ENCODE measurements at places on chromosomes 4 and X.
A peak's percentile ranks its signal among the peaks of the same experiment; 100 is the strongest.

DNA sequence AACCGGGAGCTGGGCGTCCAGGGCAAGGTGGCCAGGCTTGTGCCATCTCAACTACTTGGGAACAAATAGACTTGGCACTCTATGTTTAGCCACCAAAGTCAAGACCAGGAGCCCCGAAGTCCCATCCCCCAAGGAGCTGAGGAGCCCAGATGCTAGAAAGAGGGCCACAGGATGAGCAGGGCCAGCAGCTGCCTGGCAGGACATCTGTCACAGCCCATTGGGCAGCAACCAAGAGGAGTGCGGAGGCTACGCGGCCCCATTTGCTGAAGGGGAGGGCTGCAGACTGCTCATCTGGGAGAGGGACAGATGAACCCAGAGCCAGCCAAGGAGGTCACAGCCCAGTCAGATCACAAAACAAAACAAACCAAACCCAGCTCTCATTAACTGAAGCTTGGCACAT lies 22.9 kb upstream of the SOWAHD start:
- DNase-seq: no peak

DNA sequence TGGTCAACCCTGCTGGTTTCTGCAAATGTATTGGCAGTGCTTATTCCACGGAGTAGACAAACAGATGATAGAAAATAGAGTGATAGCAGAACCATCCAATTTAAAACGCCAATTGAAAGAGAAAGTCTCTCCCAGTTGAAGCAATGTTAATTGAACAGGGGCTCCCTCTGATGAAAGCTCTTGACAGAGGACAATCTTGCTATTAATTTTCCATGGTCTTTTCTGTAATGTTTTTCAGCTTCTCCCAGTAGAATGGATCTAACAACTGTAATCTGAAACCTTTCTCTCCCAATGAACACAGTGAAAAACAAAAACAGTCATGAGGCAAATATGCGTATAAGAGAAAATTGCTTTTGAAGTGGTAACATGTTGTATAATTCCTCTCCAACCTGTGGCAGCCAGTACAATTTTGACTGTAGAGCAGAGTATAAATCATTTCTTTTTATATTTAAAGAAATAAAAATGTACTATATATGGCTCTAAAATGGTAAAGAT lies 225.1 kb upstream of the GALNTL6 start:
- no peak for DNase-seq

DNA sequence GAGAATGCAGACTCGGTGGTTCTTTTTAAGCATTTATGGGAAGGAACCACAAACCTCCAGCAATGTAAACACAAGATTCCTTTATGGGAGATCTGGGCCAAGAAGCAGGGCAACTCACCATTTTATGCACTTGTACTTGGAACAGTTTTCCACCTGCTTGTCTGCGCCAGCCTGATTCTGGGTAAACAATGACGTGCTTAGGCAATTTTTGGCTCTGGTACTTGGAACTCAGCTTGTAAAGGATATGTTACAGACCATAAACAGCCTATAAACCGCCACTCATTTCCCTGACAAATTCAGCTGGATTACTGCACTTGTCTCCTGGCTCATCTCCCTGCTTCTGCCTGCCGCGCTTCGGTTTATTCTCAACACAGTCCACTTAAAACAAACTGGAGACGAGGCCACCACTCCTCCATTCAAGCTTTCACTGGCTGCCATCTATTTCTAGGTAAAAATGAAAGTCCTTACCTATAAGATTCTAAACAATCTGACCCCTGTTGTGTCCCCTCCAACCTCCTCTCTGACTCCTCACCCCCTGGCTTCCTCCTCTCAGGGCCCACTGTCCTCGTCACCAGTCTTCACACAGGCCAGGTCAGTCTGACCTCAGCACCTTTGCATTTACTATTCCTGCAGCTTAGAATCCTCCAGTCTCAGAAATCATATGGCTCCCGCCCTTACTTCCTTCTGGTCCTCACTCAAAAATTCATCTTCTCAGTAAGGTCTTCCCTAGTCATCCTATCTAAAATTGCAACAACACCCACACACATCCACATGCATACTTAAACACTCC lies 205.9 kb upstream of the GALNT7 start:
- no peak for DNase-seq

DNA sequence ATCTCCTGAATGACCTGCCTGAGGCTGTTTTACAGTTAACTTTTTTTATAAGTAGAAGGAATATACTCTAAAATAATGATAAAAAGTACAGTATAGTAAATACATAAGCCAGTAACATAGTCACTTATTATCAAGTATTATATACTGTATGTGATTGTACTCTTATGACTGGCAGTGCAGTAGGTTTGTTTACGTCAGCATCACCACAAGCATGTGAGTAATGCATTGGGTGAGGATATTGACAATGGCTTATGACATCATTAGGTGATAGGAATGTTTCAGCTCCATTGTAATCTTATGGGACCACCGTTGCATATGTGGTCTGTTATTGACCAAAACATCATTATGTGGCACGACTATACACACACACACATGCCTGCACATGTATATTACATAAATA lies 20.5 kb downstream of the NUDT9 start:
- no peak for DNase-seq

DNA sequence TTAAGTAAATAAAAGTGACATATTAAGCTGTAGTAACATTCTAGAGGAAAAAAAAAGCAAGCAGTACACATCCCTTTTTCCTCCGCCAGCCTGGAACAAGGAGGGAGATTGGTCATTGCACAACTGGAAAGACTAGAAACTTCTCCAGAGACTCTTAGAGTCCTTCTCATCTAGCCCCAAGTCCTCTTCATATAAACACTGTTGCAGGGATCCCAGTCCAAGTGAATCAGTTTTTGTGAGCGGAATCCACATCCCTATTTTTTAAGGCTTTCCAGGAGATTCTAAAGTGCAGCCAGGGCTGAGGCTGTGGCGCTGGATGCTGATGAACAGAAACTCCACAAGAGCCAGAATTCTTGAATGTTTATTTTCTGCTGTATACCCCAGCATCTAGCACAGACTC lies 23.8 kb downstream of the REELD1 start:
- no peak for DNase-seq

DNA sequence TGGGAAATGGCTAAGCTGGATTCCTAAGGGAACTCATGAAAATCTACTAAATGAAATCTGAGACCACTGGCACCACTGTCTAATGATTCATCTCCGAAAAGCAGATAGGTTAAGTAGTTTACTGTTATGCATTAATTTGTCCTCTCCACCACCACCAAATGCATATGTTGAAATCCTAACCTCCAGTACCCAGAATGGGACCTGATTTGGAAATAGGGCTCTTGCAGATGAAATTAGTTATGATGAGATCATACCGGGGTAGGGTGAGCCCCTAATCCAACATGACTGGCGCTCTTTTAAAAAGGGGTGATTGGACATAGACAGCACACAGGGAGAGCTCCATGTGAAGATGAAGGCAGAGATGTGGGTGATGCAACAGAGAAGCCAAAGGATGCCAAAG lies 124.9 kb upstream of the GUCY1A1 start:
- DNase-seq: no peak

- DNase-seq: no peak
These were observed 1.9 kb downstream of the TBL1X start for GRCh38 chrX:9466736-9467135.

- DNase-seq: no peak
These were observed 90.7 kb downstream of the NDST3 start for GRCh38 chr4:118124997-118125396.

DNA sequence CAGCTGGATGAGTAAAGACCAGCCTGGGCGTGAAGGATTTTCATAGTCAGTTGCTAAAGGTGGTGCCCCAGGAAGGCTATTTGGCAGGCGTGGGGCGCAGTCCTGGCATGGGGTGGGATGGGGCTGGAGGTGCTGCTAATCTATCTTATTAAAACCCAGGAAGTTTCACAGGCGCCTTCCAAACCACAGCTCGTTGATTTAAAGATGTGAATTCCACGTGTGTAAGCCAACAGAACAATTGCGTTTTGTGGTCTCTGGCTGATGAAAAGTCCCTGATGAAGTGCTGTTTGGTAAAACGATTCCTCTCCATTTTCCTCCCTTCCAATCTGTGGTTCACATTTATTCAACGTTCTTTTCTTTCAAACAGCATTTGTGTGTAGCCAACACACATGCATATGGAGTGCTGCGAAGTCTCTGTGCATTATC lies 105.0 kb downstream of the TBL1X start:
- DNase-seq: no peak

GRCh38 chrX:7996414-7996813 lies 69.2 kb upstream of the PNPLA4 start:
- DNase-seq: no peak

GRCh38 chrX:152881289-152881688 lies 16.6 kb upstream of the ZNF185 start:
- no peak for DNase-seq

DNA sequence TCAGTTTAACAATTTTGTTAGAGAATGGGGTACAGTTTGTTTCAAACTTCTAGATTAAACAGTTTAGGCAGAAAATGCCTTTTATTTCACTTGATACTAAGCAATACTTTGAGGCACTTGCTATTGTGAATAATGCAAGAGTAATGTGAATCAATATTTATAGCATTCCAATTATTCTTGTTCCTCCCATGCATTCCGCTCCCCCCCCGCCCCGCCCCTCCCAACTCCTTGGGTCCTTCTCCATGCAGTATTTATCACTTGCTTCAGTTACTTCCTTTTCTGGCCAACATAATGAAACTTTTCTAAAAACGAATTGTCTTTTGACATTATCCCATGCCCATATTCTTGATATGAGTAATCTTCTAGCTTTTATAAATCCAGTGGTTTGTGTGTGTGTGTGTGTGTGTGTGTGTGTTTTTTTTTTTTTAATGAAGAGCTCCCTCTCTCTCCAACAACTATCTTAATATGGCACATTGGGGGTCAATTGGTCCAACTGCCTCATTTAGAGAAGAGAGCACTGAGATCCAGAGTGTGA lies 1.6 kb downstream of the BANK1 start:
- no peak for DNase-seq

- no peak for DNase-seq
These were observed 93.6 kb downstream of the AMELX start for GRCh38 chrX:11386812-11387211.

DNA sequence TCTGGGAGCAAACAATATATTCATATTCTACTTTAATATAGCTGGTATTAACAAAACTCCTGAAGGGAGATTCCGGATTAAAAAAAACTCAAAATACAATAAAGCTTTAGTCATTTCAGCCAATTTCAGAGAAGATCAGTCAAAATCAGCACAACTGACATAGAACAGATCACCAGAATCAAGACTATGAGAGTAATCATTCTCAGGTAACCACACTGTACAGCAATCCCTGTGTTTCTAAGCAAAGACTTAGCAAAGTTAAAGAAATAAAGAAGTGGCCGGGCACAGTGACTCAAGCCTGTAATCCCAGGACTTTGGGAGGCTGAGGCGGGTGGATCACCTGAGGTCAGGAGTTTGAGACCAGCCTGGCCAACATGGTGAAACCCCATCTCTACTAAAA lies 9.1 kb downstream of the DCTD start:
- DNase-seq: no peak

DNA sequence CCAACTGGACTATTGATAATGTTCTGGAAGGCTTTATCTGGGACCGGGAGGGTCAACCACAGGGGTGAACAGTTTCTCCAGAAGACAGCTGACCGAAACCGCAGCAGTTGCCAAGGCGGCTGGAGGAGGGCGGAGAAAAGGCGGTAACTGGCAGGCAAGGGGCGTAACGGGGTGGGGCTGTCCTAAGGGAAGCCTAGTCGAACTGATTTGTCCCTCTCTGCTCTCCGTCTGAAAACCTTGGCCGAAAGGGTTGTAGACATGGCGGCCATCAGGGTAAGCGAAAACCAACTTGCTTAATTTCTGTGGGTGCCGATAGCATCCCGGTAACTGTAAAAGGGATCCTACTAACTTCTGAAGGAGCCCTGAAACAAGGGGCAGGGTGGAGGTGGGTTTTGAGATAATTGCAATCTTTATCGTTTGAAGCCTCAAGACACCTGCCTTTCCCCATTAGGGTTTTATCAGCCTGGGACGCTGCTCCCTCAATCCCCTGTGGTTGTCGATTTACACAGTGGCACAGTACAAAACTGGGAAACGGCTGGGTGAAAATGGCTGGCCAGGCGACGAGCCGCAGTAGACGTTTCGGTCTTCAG lies at the start of gene APOOL:
TSS of gene APOOL (plus strand) at position 223 of the 590 bp plus-strand sequence. CDS start at position 259, 36 bp downstream.
- DNase-seq: peak; percentile 47

- DNase-seq: no peak
These were observed 26.0 kb downstream of the FHDC1 start for GRCh38 chr4:152962150-152962549.

- DNase-seq: peak; percentile 19
These were observed 30.4 kb downstream of the CFAP299 start for GRCh38 chr4:80365928-80366327.

- no peak for DNase-seq
These were observed 12.6 kb upstream of the GBA3 start for GRCh38 chr4:22680065-22680642.

DNA sequence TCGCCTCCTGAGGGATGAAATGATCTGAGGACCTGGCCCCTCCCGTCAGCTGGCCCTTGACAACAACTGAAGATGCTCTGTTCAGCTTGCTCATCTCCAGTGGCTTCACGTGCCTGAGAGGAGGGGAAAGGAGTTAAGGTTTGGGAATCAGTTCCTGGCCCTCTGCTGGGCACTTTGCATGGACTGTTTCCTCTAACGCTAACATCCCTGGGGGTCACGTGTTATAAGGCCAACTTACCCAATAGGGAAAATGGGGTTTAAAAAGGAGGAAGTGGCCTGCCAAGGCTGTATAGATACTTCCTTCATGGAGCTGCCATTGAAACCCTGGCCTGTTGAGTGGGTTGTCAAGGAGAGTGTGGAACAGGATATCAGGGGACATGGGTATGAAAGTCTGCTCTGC lies 65.6 kb downstream of the OR13H1 start:
- DNase-seq: no peak

DNA sequence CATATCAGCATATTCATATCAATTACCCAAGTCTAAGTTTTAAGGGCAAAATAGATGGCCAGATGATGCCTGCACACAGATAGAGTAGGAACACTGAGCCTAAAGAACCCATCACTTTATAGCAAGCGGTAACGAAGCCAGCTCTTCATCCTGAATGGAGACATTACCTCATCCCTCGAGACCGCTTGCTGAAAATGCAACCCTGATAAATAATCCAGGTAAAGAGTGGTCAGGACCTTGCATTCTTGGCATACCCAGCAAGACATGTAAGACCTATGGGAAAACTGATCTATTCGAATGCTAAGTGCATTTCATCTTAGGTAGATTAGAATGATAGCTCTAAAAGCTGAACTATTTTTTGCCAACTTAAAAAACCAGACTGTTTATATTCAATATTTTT lies 25.3 kb downstream of the DCHS2 start:
- no peak for DNase-seq

- DNase-seq: no peak
These were observed 342.8 kb downstream of the DMD start for GRCh38 chrX:32868524-32868895.

DNA sequence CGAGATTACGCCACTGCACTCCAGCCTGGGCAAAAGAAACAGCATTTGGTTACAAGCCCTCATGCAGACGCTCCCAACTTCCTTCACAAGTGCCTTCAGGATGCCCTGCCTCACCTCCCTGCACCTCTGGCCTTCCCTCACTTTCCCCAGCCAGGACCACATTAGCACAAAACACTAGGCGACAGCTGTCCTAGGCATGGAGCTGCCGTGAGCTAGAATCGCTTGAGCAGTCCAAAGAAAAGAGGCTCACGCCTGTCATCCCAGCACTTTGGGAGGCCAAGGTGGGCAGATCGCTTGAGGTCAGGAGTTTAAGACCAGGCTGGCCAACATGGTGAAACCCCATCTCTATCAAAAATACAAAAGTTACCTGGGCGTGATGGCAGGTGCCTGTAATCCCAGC lies 15.8 kb downstream of the RNF212 start:
- DNase-seq: no peak

- no peak for DNase-seq
These were observed 70.7 kb upstream of the NFKB1 start for GRCh38 chr4:102430461-102430910.
